HFFc6 (cell line): ENCODE measurements at places on chromosomes 4 and X.

DNA sequence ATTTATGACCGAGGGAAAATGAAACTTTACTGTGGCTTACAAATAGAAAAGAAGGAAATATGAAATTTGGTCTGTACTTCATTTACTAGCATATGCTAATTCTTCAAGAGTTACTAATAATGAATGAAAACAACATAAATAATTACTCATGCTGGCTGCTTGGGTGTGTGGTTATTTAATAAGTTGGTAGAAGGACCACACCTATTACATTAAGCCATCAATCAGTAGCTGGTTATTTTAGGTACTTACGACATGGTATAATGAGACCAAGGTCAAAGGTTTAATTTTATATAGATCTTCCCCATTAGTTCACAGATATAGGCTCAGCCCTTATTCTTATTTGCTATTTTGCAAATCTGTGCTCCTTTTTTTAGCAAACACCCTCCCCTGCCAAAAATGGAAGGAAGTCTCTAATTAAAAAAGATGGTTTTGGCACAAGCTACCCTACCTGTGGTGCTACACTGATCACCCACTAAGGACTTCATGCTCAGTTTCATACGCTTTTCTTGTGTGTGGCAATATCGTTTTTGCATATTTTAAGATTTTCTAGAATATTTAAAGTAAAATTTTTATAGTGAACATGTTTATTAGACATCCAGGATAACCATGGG lies 14.1 kb downstream of the TMPRSS11D start:
- no peaks in the 10 kb centered on the region for H3K36me3 ChIP-seq
- no peak for DNase-seq
- no peak overlapping the region for H3K4me3 ChIP-seq
- H3K27me3 ChIP-seq = peaks cover 1% of the 10 kb centered on the region; the same call in 1 of the 2 replicates
- peaks cover 8% of the 10 kb centered on the region; the same call in 1 of the 2 replicates for H3K4me1 ChIP-seq

- H3K36me3 ChIP-seq = no peaks in the 10 kb centered on the region
- DNase-seq = no peak
- no peak overlapping the region for H3K27ac ChIP-seq
- H3K4me1 ChIP-seq = peaks cover 6% of the 10 kb centered on the region; the same call in 1 of the 2 replicates
- H3K4me3 ChIP-seq = no peak overlapping the region
- H3K27me3 ChIP-seq = no peaks in the 10 kb centered on the region
Observed at GRCh38 chrX:12309040-12309743, 170.9 kb downstream of the FRMPD4 start.

DNA sequence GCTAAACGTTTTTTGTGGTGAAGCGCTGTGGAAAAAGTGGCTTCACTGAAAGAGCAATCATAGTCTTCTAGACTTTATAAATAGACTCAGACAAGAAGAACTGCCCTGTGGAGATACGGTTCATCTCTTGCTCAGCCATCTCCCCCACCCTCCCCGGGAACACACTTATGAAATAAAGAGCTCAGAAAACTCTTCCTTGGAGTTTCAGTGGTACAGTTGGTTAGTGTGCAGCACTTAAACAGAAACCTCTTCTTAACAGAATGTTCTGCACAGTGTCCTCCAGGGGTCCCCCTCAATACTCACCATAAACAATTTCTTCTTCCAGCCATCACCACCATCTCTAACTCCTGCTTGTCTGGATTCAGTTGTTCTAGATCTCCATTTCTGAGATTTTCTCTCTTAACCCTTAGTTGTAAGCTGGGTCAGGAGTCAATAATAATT lies 313.0 kb downstream of the ARHGAP10 start:
- H3K36me3 ChIP-seq = peaks cover 15% of the 10 kb centered on the region
- no peak overlapping the region for H3K4me3 ChIP-seq
- no peak overlapping the region for H3K27ac ChIP-seq
- peaks cover 2% of the 10 kb centered on the region; the same call in 1 of the 2 replicates for H3K27me3 ChIP-seq
- DNase-seq = no peak

DNA sequence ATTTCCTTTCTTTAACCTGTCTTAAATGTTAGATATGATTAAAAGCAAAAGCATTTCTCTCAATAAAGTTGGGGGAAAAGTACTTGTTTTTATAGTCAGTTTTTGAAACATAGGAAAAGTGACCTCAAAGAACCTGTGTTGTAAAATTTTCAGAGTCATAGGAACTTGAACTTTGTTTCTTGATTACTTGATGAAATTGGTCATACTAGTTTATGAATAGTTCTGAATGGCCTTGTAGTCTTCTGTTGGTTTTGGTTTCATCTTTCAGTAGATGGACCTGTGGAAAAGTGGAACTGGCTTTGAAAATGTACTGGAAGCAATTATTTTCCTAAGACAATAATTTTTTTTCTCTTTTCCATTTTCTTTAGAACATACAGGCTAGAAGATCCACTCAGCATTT lies 222.2 kb upstream of the NUDT6 start:
- no peaks in the 10 kb centered on the region for H3K36me3 ChIP-seq
- H3K27me3 ChIP-seq = no peaks in the 10 kb centered on the region
- DNase-seq = no peak

DNA sequence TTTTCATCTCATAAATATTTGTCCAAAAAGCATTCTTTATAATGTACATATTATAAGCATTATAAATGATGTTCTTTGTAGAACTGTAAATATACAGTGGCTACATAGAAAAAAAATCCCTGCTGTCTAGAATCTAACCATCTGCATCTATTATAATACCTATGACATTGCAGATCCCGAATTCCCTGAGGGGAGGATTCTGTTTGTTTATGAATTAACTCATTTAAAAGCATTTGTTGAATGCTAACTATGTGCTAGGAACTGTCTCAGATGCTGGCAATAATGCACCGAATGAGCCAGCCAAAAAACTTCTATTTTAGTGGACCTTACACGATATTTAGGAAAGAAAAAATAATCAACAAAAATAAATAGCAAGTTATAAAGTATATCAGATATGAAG lies 189.6 kb downstream of the PACRGL start:
- no peak overlapping the region for H3K27ac ChIP-seq
- DNase-seq = peak; percentile 7
- peaks cover 2% of the 10 kb centered on the region for H3K27me3 ChIP-seq
- no peak overlapping the region for H3K4me3 ChIP-seq

GRCh38 chr4:151489462-151490203 lies 80.7 kb downstream of the FHIP1A start:
- no peak for DNase-seq
- H3K27me3 ChIP-seq = no peaks in the 10 kb centered on the region; the same call in 1 of the 2 replicates
- H3K4me1 ChIP-seq = peaks cover 31% of the 10 kb centered on the region
- H3K36me3 ChIP-seq = peaks cover 18% of the 10 kb centered on the region

DNA sequence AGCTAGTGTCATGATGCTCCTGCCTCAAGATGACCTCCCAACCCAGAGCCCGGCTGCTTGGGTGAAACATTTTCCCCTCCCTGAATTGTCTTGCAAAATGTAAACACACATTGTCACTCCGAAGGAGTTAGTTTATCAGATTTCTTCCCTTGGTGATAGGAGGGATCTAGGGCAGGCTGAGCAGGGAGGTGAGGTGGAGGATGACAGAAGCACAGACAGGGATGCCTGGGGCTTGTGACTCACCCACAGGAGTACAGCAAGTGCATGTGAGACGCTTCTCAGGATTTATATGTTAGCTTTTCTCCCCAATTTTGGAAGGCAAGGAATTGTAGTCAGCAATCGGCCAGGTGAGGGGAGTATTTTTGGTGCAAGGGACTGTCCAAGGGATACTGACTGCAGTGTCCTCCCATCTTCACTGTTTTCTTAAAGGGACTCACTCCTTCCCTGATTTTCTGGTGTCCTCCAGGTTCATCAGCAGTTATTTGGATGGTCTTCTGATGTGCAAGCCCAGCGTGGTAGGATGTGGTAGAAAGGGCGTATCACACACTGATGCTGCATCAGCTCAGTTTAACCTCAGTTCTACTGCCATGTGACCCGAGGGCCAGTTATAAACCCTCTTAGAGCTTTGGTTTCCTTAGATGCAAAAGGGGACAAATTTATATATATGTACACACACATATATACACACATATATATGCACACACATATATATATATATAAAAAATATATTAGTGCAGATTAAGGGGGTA lies 46.2 kb upstream of the IGFBP7 start:
- no peaks in the 10 kb centered on the region for H3K36me3 ChIP-seq
- H3K27ac ChIP-seq = no peak overlapping the region
- H3K4me1 ChIP-seq = peaks cover 54% of the 10 kb centered on the region
- H3K27me3 ChIP-seq = peaks cover 5% of the 10 kb centered on the region

DNA sequence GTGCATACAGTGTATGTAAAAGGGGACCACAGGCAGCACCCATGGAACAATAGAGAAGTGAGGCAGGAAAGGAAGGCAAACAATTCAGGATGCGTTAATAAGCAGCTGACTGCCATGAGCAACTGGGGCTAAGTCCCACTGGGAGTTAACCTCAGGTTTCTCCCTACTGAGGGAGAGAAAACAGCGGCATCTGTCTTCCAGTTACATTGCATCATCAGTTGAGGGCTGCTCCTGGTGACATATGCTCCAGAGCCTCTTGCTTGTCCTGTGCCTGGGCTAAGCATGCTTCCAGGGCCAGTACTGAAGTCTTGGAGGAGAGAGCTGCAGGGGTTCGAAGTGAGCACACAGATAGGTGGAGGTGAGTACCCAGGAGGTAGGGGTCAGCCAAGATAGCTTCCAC lies 24.3 kb downstream of the RAI2 start:
- no peak overlapping the region for H3K27ac ChIP-seq
- peaks cover 13% of the 10 kb centered on the region for H3K27me3 ChIP-seq
- H3K4me3 ChIP-seq = no peak overlapping the region
- H3K36me3 ChIP-seq = no peaks in the 10 kb centered on the region
- H3K4me1 ChIP-seq = no peaks in the 10 kb centered on the region

- H3K36me3 ChIP-seq = no peaks in the 10 kb centered on the region
- no peak overlapping the region for H3K27ac ChIP-seq
- H3K27me3 ChIP-seq = peaks cover 6% of the 10 kb centered on the region
- no peak overlapping the region for H3K4me3 ChIP-seq
- DNase-seq = peak; percentile 50
- no peaks in the 10 kb centered on the region; the same call in 1 of the 2 replicates for H3K4me1 ChIP-seq
Observed at GRCh38 chr4:110508827-110509710, 33.1 kb downstream of the ENPEP start.
